ENCODE measurements at places on chromosomes 1 and 21.
A peak's percentile ranks its signal among the peaks of the same experiment; 100 is the strongest.

GRCh38 chr1:93635614-93636543, 45.8 kb downstream of the BCAR3 start:
- DNase-seq: no peak

- DNase-seq: no peak
These were observed 269.4 kb downstream of the AMY1C start for GRCh38 chr1:104018922-104019674.

- no peak for DNase-seq
These were observed 21.4 kb downstream of the CLIC6 start for GRCh38 chr21:34690041-34690792.

DNA sequence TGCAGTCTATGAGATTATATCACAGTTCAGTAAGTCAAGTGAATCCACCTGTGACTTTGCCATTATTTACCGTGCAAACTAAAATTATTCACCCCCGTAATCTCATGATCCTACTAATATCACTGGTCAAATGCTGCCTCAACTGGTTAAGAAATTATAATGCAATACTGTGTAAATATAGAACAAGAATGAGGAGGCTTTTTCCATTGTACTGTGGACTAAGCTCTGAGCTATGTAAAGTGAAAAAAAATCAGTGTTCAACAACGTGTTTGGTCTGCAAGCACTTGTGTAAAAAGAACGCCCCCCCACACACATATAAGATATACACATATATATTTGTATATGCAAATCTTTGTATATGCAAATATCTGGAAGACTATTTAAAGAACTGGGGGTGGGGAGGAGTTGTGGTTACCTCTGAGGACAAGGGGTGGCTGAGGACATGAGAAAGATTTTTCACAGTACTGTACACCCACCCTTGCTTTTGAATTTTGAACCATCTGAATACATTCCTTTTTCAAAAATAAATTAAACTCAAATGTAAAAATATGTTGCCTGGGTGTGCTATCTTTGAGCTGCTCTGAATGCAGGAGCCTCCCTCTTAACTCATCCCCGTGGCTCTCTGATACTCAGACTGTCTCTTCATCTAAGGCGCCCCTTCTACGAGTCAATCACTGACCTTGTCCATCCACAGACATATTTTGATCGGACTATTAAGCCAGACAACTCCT, 57.0 kb downstream of the PTP4A2 start:
- no peak for DNase-seq

DNA sequence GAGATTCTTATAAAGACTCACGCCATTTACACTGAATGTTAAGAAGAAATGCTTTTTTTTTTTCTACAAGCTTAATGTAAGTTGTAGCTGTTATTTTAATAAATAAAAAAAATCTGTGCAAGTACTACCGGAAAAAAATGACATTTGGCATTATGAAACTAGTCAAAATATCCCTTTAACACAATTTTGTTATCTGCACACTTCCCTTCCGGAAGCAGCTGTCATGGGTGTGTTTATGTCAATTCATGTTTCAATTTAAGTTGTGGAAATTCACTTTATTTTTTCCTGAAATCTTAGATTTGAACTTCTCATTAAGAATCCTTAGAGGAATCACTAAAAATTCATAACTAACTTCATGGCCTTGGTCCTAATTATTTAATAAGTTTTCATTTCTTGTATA, 308.1 kb downstream of the KCTD3 start:
- DNase-seq: no peak

DNA sequence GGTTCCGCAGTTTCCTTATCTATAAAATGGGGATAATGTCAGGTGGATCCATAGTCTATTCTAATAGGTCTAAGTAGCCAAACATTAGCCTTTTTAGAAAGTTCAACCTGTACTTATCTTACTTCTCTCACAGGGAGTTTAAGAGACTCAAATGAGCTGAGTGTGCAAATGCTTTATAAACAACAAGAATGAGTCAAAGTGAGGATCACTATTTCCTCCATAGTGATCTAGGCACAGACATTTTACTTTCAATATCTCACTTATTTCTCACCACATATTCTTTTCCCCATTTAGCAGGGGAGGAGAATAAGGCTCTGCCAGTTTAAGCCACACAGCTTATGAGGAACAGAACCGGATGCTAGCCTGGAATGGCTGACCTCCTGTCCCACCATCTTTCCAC, 92.1 kb upstream of the LMO4 start:
- no peak for DNase-seq

- DNase-seq: no peak
These were observed 76.8 kb upstream of the TRABD2B start for GRCh38 chr1:48073798-48074530.

- DNase-seq: no peak
These were observed 70.1 kb downstream of the INTS7 start for GRCh38 chr1:211965108-211965805.

GRCh38 chr1:9478021-9478420, 61.2 kb upstream of the SLC25A33 start:
- DNase-seq: no peak

DNA sequence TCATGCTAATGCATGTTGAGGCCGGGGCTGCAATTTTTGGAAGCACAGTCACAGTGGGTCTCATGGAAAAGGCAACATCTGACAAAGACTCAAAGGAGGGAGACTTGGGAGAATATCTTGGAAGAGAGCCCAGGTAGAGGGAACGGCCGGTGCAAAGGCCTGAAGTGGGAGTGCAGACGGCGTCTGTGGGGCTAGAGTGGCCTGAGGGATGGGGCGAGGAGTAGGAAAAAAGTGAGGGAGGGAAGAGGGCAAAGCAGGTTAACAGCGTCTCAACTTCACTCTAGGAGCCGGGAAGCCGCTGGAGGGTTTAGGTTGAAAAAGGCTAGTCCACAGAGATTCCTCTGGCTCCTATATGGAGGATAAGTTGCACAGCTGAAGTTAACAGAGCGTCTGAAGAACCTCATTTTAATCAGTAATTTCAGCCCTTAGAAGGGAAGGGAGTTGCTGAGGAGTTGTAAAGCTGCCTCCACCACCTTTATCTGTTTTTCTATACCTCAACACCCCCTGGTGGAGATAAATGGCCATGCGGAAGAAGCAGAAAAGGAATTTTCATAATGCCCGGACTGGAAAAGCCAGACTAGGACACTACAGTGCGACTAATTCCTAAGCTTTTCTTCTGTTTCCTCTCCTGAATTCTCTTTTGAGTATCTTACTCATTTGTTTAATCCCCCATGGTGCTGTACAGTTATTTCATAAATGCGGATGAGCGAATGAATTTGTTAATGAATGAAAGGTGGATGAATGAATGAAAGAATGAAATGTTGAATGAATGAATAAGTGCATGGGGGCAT, 78.7 kb upstream of the ZNF281 start:
- peak; percentile 24 for DNase-seq

GRCh38 chr1:178868706-178869105, 2.2 kb downstream of the ANGPTL1 start:
- no peak for DNase-seq

- DNase-seq: no peak
These were observed 144.0 kb upstream of the ADGRL4 start for GRCh38 chr1:79150576-79150975.

GRCh38 chr1:181064702-181065101, 23.8 kb upstream of the IER5 start:
- DNase-seq: no peak

DNA sequence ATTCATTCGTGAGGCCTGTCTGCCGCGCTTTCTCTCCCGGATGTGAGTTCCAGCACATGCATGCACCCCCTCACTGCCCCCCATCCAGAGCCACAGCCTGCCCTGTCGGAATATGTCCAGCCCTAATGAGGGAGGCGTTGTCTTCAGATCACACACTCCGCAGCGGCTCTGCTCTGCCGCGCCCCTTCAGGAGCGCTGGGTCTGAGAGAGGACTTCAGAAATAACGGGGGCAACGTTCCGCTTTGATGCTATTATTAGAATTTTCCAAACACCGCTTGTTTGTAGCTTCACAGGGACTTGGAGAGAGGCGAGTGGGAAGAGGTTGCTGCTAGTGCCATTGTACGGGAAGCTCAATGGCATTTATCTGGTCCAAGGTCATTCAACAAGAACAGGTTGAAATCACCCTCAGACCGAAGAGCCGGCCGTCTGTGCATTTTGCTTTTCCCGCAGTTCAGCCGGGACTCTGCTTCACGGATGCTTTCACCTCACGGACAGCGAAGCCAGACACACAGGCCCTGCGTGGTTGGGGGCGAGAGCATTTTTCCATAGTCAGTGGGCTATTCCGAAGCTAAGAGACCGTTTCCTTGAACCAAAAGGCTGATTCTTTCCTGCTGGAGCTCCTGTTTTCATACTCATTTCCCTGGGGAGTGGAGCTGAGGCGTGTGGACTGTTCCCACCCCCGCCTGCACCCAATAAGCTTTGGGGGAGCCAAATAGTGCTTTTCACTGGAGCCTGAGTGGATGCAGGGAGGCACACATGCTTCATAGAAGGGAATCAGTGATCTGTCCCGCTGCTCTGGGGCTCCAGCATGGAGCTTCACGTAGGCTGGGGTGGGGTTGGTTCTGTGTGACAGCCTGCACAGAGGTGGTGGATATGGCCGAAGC, 69.7 kb downstream of the GALNT2 start:
- DNase-seq: no peak

DNA sequence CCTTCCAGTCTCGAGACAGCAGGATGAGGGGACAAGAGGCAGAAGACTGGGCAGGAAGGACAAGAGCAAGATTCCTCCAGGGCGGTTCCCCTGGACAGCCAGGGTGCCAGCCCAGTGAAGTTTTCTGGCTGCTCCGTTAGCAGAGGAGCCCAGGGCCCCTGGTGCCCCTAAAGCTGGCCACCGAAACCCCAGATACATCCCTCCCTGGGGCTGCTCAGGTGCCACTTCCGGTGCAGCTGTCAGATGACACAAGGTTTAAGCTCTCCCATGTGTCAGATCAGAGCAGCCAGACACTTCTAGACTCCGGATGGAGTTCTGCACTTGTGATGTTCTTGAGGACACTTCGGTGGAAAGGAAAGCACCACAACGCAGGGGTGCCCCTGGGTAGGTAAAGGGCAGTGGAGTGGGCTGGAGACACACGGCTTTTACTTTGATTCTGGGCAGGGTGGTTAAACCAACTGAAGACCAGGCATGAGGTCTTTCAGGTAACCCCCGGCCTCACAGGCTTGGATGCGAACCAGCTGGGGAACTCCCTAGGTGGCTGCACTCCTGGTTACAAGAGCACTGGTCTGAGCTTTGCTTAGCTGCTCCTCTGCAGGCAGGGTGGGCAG, 85.7 kb downstream of the ITPKB start:
- DNase-seq: no peak

DNA sequence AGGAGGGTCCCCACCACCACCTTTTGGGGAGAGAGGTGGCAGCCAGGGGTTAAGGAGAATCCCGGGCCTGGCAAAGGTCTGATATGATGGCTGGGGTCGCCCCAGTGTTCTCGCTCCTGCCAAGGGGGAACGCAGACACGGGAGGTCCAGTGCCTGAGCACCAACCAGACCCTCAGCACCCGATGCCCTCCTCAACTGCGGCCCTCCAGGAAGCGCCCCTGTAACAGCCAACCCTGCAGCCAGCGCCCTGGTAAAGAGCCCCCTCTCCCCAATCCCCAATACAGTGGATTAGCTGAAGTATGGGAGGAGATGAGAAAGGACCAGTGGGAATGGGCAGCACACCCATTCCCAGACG, 10.4 kb downstream of the ADAMTSL4 start:
- DNase-seq: no peak

GRCh38 chr1:160346958-160347357, 3.8 kb downstream of the NCSTN start:
- DNase-seq: no peak

DNA sequence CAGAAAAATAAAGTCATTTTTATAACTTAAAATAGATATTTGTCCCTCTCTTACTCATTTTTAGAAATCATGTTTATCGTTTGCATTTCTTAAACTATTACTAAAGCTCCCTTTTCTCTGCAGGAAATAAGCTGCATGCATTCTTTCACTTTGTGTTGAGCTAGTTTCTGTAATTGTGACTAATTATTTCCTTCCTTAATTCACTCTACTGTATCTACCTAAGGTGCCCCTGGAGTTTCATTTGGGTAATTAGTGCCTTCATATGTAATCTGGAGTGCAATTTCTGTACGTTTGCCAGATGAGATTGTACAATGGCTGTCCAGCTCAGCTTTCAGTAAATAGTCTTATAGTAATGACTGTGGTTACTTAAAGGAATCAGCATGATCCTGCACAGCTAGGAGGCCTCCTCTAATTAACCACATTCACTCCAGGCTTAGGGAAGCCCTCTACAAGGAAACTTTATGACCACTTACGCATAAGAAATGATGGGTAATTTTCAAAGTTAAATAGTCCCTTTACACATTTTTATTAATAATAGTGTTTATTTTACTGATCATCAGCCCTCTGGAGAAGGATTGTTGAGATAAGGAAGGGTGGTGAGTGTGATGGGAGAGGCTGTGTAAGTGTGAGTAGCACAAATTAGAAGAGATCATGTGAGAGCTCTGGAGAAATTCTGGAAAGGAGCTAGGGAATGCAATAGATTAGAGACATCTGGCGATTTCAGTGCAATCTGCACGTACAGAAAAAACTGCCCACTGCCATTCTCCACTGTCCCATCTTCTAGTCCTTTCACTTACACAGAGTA, 86.8 kb downstream of the LRRC8C start:
- no peak for DNase-seq

GRCh38 chr21:43827015-43827611, 37.7 kb downstream of the RRP1 start:
- DNase-seq: no peak

GRCh38 chr1:110060034-110060661, 10.3 kb downstream of the ALX3 start:
- peak; percentile 53 for DNase-seq

GRCh38 chr1:204624631-204625216, 60.8 kb downstream of the LRRN2 start:
- no peak for DNase-seq

- no peak for DNase-seq
These were observed 6.1 kb downstream of the DMRTB1 start for GRCh38 chr1:53465023-53465957.

- DNase-seq: no peak
These were observed 196.4 kb downstream of the KAZN start for GRCh38 chr1:14794906-14795305.

DNA sequence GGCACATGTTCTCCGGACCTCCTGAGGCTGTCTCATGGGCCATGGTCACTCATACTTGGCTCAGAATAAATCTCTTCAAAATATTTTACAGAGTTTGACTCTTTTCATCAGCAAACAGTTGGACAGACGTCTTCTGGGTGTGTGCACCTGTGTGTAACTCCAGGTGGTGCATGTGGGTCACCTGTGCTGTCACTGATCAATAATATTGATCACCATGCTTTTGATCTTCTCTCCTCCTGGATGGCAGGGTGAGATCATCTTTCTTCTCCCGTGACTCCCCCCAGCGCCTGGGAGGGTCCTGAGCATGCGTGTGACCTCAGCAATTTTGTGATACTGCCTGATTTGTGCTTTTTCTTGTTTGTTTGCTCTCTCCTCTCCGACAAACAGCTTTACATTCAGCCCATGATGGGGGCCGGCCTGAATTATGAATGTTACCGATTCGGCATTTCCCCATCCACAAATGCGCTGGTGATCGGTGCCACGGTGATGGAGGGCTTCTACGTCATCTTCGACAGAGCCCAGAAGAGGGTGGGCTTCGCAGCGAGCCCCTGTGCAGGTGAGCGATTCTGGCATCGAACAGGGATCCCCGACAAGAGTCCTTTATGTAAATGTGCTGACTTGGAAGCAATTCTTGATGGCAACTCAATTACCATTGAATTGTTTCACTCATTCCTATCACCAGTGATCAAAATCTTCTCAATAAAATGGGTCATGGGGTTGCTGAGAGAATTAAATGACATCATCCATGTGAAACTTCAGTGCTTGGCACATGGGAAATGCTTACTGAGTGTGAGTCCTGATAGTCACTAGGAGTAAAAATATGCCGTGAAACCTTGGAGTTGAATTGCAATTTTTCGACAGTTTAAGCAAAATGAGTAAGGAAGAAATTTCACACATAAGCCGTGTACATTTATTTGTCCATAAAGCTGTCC, 59.6 kb upstream of the FAM3B start:
- DNase-seq: no peak
